ENCODE measurements at places on chromosomes 7 and 10.

GRCh38 chr7:69217516-69218350 lies 380.5 kb upstream of the AUTS2 start:
- no peak for DNase-seq

DNA sequence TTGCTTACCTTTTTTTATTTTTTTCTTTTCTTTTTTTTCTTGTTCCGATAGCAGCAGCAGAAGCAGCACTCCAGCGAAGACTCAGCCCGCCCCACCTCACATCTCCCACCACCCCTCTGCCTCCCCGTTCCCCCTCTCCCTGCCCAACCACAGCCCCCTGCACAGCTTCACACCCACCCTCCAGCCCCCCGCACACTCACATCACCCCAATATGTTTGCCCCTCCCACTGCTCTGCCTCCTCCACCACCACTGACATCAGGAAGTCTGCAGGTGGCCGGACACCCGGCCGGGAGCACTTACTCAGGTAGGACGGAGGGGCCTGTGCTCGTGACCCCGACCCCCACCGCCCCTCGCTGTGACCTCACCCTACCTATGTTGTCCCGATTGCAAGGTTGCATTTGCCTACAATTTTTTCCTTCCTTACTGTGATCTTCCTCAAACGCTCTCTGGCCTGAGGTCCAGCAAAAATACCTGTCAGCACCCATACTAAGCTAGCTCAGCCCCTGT lies 367.2 kb upstream of the GALNT17 start:
- no peak for DNase-seq

DNA sequence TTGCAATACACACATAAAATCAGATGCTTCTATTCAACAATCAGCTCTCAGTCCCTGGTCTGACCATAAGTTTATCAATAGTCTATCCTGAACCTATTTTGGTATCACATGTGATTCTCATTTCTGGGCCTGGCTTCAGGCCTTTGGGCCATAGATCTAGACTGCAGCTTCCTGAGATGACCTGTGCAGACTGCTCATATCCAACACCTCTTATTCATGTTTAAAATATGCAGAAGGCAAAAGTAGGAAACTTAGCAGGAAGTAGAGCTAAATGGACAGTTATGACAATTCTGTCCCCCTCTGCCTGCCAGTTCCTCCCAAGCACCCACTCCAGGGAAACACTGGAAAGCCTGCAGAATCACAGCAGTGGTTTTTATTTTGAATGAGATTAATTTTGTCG lies 53.3 kb downstream of the C7orf25 start:
- DNase-seq: peak; percentile 20

- DNase-seq: no peak
These were observed 241.3 kb upstream of the ADARB2 start for GRCh38 chr10:1978584-1978983.

GRCh38 chr7:47241112-47242065 lies 340.5 kb downstream of the TNS3 start:
- DNase-seq: no peak

- DNase-seq: no peak
These were observed 3.2 kb downstream of the CYP26A1 start for GRCh38 chr10:93076871-93077270.

DNA sequence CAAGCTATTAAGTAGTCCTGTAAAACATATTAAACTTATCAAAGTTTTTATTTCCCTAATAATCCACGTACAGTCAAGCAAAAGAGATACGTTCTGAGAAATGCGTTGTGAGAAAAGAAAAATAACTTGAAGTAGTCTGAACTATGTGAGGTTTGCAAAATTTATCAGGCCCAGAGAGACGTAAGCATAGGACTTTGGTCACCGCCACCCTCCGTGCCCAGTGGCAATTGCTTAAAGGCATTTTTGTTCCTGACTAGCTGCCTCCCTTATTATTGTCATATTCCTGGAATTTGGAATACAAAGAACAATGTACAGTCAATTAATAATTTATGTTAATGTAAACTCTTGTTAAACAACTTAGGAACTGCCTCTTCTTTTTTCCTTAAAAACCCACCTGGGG lies 22.8 kb downstream of the HIBADH start:
- no peak for DNase-seq

GRCh38 chr10:57979491-57979890 lies 288.2 kb downstream of the IPMK start:
- peak; percentile 34 for DNase-seq

DNA sequence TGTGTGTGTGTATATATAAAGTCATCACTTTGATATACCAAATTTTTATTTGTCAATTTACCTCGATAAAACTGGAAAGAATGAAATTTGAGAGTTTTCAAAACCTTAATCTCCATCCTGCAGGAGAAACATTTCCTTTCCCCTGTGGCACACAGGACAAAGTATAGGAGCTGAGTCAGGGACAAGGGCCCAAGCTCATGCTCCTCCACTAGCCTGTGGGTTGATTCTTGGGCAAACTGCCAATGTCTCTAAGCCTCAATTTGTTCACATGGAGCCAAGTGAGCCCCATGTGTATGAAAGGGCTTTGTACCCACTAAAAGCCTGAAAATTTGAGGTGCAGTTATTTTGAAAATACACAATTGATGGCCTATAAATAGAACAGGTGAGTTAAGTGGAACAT lies 60.3 kb upstream of the IL6 start:
- peak; percentile 62 for DNase-seq

- no peak for DNase-seq
These were observed 546 bp upstream of the HOXA3 start for GRCh38 chr7:27152816-27153442.

GRCh38 chr7:99255463-99255862 lies 17.2 kb upstream of the MYH16 start:
- DNase-seq: no peak

DNA sequence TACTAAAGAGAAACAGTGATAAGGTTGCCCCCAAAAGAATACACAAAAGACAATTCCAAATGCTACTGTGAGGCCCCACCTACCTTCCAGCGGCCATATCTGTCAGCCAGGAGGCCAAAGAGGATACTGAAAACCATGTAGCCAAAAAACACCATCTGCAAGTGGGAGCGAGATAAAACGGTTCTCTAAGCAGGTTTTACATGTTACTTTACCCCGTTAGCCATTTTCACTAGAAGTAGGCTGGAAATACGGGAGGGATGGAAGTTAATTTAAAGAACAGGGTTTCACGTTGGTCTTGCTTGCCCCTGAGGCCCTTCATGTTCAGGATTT lies 38.2 kb downstream of the SVOPL start:
- DNase-seq: no peak

GRCh38 chr10:22230158-22230833 lies 12.5 kb upstream of the EBLN1 start:
- peak; percentile 51 for DNase-seq

- peak; percentile 17 for DNase-seq
These were observed 136.8 kb upstream of the PDE1C start for GRCh38 chr7:32206987-32207386.

DNA sequence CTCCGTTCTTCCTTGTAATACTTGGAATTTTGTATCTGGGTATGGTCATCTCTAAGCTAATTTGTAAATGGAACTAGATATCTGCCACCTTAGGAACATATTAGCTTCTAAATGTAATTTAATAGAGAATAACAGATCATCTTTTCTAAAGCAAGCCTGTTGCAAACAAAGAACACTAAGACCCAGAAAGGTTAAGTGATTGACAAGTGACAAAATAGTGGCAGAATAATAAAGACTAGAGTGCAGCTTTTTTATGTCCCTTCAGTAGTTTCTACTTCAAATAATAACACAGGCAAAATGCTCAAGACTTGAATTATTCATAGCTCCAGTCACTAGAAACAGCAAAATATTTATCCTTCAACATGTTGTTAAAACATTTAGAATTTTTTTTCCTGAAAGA lies 91.7 kb downstream of the MET start:
- no peak for DNase-seq

- DNase-seq: no peak
These were observed 20.5 kb downstream of the CLEC2L start for GRCh38 chr7:139543801-139544603.

DNA sequence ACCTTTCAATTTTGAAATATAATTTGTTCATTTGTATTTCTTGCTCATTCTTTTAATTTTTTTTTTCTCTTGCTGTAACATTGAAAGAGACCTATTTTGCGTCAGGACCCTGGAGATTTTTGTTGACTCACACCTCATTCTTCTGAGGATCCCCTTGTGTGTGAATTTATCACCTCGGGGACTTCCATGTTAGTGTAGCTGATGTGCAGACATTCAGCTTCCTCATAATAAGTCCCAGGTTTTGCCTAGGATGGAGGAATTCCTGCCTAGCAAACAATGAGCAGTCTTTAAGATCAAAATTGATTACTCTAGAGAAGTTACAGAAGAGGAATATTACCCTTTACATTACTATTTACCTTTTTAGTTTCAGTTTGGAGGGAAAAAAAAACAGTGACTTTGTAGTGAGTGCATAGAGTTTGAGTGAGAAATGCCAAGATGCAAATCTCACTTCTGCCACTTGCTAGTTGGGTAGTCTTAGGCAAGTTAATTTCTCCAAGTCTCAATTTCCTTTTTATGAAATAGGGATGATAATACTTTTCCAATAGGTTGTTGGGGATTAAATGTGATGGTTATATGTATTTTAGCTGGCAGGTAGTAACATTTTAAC lies 14.3 kb downstream of the TES start:
- peak; percentile 50 for DNase-seq

DNA sequence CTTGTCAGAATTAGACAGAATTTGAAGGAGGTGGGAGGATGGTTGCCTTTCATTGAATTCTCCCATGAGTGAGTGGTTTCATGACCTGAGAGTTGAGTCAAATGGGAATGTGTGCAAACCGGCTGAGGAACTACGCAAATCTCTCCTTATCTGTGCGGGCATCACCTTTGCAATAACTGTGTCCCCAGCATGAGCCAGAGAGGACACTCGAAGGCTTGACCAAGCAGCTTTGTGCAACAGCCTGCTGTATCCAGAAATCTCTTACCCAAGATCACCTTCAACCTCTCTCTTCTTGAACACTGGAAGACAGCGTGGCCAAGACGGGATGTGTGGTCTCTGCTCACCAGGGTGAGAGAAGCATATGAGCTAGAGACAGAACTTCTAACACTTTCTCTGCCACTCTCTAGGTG lies 93.8 kb upstream of the IKZF1 start:
- no peak for DNase-seq

DNA sequence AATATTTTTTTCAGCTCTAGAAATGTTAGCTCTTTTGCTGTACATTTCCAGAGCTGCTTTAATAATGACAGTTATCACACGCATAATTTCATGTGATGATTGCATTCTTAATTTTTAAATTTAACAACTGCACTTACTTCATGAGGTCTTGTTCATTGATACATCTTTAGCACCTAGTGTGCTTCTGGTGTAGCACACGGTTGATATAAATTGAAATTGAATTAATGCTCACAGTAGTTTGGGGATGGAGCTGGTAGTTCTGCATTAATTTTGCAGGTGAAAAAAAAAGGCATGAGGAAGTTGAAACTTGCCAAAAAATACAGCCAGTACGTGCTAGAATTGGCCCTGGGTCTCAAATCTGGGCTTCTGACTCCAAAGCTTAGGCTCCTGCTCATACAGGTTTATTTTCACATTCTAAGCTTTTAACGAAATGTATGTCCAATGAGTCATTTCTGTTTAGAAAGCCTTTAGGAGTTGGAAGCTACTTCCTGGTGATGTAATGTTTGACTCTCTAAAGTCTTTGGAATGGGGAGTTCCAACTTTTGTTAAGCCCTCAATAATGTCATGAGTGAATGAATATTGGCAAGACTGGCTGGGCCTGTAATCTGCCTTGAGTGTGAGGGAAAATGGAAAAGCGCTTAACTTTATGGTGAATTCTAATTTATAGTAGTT lies 62.5 kb downstream of the DAGLB start:
- DNase-seq: peak; percentile 72
